Islet precursor cell (in vitro differentiated cells): ENCODE measurements at places on chromosomes 3 and 15.

- DNase-seq, result peak; percentile 79
Observed at GRCh38 chr15:63933522-63933921, 99.8 kb upstream of the HERC1 start.

GRCh38 chr15:63655683-63656372 is 58.6 kb downstream of the FBXL22 start:
- DNase-seq, result no peak

GRCh38 chr3:46469680-46470357 is 5.1 kb upstream of the LTF start:
- peak; percentile 28 for DNase-seq

DNA sequence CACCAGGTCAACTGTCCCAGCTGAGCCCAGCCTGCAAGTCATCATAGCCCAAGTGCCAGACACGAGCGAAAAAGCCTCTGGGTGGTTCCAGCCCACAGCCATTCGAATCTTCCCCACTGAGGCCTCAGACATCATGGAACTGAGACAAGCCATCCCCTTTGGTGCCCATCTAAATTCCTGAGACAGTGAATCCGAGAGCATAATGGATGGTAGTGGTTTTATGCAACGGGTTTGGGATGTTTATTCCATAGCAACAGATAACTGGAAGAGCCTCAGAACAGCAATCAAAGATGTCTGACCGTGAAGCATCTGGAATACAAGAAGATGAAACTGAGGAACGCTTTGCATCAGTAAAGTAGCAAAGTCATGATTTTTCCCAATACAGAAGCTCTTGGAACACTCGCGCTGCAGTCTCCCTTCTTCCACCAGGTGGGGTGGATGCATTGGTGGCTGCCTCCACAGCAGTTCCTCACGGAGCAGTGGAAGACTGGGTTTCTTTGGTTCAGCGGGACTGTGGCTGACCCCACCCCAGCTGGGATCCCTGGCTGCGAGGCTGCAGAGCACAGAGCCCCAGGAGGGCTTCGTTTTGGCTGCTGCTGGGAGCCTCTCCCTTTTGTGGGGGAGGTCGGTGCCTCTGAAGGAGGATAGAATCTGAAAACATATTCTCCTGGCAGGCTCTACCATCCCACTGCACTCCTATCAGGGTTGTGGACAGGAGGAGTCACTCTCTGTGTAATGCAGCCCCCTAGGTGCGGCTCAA is 26.4 kb upstream of the PDE8A start:
- peak; percentile 86 for DNase-seq

GRCh38 chr15:31806106-31806505 is 224.2 kb upstream of the CHRNA7 start:
- DNase-seq, result no peak

DNA sequence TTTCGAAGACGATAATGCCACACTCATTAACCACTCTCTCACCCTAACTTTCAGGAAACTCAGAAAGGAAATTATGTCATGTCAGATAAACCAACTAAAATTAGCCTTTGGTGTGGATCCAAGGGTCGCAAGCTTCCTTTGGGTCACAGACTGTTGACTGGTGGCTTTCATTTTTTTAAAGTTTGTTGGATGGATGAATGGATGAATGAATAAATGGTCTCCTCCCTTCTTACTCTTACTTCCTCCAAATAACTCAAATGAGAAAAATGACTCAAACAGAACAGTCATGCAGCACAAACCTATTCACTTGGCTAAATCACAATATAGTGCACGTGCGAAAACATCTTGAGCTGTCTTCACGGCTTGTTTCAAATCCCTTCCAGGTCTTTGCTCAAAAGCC is 82.9 kb upstream of the HACD2 start:
- no peak for DNase-seq

DNA sequence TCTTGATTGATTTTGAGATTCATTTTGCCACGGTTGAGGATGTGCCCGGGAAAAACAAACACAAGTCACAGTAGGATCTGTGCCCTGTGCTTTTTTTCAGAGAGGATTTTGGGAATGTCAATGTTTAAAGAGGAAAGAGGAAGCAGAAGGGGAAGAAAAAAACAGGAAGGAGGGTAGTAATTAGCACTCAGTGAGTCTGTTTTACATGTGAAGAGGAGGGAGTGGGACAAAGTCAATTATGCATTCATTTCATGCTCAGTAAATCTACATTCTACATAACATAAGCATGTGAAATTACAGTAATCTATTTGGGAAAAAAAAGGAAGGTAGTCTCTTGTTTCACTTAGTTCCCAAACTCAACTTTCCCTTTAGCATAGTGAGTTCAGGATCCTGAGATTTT is 18.3 kb upstream of the CD200 start:
- no peak for DNase-seq

GRCh38 chr3:43906849-43907507 is 216.2 kb downstream of the ABHD5 start:
- no peak for DNase-seq
